ENCODE measurements at places on chromosomes 2 and 18.

DNA sequence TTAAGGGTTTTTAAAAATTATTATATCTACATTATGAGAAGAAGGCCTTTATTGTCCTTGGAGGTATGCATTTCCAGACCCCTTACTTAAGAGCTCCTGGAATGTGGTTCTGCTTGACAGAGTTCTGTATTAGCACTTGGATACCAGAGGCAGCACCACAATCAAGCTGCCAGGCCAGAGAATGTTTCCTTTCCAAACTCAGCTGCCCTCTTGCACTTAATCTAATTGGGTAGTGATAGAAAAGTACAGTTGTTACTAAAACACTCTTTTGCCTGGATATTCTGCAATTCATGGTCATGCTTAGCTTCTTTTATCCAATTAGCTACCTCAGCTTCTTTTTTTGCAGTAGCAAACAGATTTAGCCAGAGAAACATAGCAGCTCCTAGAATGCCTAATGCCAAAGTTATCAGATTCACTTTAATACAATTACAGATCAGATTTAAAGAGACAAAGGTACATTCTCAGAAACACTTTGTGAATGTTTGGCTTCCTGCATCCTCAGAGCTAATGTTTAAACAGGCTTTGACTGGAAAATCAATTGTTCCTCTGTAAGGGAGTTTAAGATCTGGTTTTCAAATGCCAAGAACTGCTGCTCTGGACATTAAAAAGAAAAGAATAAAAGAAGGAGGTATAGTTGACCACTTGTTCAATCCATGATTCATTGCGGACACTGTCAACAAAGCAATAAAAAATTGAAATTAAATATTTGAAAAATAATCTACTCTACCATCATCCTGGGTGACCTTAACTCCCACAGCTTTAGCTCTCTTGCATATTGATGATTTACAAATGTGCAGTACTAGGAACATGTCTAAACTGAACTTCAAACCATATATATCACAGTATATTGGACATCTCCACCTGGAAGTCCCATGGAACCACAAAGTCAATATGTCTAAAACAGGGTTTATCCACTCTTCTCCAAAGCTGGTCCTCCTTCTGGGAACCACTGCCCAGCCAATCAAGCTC lies 12.8 kb downstream of the NOSTRIN start:
- no peak for DNase-seq

GRCh38 chr2:209990838-209991237 lies 11.6 kb upstream of the RPE start:
- DNase-seq: no peak

DNA sequence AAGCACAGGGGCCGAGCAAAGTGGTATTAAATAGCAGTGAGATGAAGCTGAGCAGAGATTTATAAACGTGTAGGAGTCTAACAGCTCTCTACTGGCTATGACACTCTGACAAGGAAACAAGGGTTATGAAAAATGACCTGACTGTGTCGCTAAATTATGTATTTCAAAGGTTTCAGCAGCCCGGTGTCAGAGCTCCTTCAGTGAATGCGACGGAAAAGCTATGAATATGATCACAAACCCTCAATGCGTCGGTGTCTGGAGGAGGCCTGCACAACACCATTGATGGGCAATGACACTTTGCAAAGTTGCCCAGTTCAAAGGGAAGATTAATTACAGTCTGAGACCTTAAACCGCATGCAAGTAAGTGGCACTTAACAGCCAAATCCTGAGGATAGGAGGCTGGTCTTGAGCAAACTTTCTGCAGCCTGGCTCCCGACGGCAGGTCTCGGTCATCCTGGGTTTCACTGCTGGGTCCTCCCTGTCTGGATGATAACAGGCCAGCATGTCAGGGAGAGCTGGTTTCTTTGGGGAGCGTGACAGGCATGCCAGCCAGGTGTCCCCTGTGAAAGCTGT lies 615.1 kb upstream of the SALL3 start:
- DNase-seq: no peak

- no peak for DNase-seq
These were observed 319.7 kb downstream of the SOX11 start for GRCh38 chr2:6011921-6012320.

DNA sequence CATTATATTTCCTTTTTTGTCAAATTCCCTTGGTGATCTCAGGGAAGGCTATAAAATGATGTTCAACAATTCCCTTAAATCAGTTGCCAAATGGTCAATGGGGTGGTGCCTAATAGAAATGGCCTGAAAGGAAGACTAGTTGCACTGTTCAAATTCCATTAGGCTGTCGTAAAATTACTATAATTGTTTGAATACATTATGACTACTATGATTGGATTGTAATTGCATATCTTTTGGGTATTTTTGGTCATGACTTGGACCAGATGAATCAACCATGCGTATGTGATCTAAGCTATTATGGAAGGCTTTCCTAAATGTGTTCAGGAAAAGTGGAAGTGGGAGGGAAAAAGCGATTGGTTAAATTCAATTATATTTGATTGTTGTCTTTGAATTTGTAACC lies 41.3 kb upstream of the KCNE4 start:
- DNase-seq: no peak

DNA sequence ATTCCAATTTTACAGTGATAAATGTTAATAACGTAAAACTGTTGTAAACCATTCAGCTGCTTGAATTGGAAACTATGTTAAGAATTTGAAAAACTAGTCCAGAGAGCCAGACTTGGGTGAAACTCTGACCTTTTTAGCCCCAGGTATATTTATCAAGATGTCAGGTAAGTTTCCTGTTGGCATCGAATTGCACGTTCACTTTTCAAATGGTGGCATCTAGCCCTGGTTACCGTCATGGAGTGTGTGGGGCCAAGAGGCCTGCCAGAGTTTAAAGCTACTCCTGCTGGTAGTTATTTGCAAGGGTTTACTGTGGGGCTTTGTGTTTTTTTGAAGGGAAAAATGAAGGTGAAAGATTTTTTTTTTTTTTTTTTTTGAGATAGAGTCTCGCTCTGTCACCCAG lies 109.9 kb downstream of the WDSUB1 start:
- no peak for DNase-seq

DNA sequence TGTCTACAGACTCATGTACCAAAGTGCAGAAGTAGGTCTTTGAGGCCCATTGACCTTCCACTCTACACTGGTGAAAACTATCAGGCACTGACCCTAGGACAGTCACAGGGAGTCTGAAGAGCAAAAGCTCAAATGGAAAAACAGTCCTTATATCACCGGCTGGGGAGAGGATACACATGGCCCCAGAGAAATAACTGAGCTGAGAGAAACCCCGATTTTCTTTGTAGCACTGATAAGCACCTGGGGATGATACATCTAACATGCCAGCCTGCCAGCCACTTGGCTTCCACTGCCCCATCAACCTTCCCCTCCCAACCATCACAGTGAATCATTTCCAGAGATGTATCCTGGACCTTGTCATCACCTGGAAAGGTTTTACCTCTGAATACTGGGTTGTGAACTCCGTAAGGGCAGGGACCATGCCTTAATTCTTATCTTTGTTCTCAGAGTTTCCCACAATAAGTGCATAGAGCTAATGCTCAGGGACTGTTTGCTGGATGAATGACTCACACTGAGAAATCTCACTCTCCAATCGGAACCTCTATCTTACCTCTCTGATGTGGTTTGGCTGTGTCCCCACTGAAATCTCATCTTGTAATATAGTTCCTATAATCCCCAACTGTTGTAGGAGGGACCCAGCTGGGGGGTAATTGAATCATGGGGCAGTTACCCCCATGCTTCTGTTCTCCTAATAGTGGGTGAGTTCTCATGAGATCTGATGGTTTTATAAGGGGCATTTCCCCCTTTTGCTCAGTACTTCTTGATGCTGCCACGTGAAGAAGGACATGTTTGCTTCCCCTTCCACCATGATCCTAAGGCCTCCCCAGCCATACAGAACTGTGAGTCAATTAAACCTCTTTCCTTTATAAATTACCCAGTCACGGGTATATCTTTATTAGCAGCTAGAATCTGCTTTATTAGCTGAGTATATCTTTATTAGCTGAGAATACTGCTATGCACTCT lies 37.1 kb downstream of the EVA1A start:
- no peak for DNase-seq

- no peak for DNase-seq
These were observed 230.7 kb upstream of the CCDC68 start for GRCh38 chr18:55189972-55190371.

DNA sequence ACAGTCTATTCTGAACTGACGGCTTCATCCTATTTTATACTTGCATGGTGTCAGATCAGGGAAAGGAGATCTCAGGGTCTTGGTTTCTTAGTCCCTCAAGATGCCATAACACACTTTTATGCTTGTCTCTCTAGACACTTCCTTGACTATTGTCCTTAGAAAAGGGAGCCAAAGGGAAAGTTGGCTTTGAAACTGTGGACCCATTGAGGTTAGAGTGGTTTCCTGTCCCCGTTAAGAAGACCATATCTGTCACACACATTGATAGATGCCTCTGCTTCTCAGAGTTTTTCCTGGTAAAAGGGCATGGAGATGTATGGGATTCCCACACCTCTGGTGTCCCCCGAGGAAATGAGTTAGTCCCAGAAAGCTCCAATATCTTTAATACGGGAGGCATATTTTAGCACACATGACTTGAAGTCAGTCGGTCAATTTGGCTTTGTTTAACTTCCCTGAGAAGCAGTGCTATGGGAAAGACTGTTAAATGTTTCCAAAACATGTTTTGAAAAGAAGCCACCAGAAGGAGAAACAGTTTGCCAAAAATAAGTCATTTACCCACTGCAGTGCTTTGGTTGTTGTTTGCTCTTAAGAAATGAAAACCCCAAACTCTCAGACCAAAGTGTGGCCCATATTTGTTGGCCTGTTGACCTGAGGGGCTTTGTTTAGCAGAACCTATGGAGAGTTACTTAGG lies 133.4 kb upstream of the CXCR4 start:
- no peak for DNase-seq

DNA sequence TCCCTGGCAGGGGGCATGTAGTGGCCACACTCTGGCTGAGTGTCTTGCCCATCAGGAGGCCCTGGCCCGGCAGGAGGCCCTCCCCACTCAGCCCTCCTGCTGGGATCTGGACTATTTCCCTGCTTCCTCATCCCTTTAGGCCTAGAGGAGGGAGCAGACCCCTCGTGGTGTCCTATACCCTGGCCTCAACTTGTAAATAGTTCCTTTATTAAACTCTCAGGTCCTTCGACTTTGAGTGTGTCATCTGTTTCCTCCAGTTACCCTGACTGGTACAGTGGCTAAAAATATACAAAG lies 166.7 kb upstream of the GLI2 start:
- no peak for DNase-seq

DNA sequence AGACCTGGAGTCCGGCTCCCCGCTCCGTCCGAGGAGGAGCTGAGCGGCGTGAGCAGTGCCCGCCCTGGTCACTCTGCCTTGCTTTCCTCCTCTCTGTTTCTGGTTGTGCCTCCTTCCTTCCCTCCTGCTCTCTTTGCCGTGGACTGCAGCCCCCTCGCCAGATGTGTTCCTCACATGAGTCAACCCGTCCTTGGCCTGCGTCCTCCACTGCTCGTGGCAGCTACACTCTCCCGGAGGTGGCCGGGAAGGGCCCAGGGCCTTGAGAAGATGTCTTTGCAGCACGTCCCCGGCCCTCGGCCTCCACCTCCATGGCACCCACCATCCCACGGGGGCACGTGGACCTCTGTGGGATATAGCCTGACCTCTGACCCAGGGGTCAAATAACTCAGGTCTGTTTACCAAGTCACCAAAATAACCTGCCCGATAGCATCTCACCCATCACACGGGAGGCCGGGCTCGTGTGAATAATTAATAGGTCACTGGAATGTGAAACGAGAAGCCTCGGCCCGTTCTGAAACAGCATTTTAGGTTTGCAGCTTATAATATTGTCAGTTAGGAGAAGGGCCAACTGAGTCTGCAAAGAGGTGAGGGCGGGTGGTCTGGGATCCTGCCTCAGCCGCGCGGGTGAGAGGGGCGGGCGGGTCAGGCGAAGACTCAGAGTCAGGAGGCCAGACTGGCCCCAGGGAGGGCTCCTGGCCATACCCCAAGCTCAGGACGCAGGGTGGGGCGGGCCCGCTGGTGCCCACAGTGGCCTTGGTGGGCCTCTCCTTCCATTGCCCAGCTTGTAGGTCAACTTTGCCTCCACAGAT lies 42.6 kb downstream of the NFATC1 start:
- DNase-seq: no peak

- DNase-seq: no peak
These were observed 32.5 kb downstream of the GAREM1 start for GRCh38 chr18:32438173-32438572.

- DNase-seq: no peak
These were observed 5.3 kb upstream of the DLX1 start for GRCh38 chr2:172079838-172080640.

- no peak for DNase-seq
These were observed 69.7 kb upstream of the ACKR3 start for GRCh38 chr2:236499691-236500578.

DNA sequence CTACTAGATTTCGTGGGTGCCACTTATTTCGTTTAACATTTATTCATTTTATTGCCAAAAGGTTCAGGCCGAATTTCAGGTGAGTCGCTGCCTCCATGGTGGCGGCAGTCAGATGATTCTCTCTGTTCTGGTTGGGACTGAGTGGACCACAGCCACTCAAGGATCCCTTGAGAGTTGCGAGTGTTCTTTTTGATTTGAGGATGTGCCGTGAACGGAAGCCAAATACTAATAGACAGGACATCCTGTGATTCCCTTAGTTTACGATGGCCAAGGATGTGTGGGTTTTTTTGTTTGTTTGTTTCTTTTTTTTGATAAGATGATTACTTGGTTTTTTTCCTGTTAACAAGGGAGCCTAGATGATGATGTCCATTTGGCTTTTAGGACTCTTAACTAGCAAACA lies 13.2 kb downstream of the MAPRE2 start:
- no peak for DNase-seq

Measured in dorsolateral prefrontal cortex (tissue), 122 donors.